ENCODE measurements at places on chromosomes 7 and 10. TPM values are rescaled to one million over a fixed set of nuclear protein-coding genes. Genes with fewer than 3 reads are reported as not detected.

Gene CTAGE6
- 4.7 TPM for total RNA-seq

GRCh38 chr7:107960272-107960671, 42.7 kb downstream of the LAMB1 start:
- H3K36me3 ChIP-seq = peaks cover 36% of the 10 kb centered on the region
- H3K4me3 ChIP-seq = no peak overlapping the region

GRCh38 chr7:158672975-158673374, 31.6 kb downstream of the NCAPG2 start:
- DNase-seq = no peak
- H3K27ac ChIP-seq = no peak overlapping the region
- H3K4me3 ChIP-seq = no peak overlapping the region
- peaks cover 17% of the 10 kb centered on the region for H3K36me3 ChIP-seq

DNA sequence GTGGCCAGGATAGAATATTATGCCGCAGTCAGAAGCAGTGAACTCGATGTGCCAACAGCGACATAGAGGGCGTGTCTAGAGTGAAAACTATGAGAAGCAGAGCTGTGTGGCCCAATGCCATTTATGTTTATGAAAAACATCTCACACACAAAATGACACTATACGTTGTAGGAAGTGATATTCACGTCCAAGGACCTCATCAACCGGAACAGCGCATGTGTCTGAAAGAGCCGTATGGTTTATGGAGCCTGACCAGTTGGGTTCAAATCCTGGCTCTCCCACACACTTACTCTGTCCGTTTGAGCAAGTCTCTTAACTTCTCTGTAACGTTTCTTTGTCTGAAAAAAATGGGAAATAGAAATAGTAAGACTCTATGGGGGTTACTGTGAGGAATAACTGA, 20.5 kb downstream of the TAS2R40 start:
- H3K4me1 ChIP-seq = peaks cover 4% of the 10 kb centered on the region
- no peaks in the 10 kb centered on the region for H3K27me3 ChIP-seq
- H3K27ac ChIP-seq = no peak overlapping the region
- DNase-seq = no peak
- no peaks in the 10 kb centered on the region for H3K36me3 ChIP-seq
- H3K4me3 ChIP-seq = no peak overlapping the region

GRCh38 chr10:50514995-50515394, 108.8 kb downstream of the SGMS1 start:
- no peak for DNase-seq
- H3K27ac ChIP-seq = no peak overlapping the region
- peaks cover 26% of the 10 kb centered on the region for H3K4me1 ChIP-seq
- no peak overlapping the region for H3K4me3 ChIP-seq
- no peaks in the 10 kb centered on the region for H3K36me3 ChIP-seq

Gene ANXA11
- 85.1 TPM for total RNA-seq

DNA sequence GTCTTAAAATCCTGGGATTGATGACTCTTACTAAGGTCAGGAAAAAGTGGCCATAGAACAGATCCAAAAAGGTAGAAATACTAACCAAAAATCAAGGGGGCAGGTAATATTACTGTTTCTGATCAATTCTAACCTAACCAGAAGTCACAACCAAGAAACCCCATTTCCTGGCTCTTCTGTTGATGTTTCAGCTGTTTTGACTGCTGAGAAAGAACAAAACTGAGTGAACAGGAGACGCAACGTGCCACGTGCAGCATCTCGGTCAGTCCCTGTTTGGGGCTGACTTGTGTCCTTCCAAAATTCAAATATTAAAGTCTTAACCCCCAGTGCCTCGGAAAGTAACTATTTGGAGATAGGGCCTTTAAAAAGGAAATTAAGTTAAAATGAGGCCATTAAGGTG, 56.8 kb downstream of the JAZF1 start:
- no peaks in the 10 kb centered on the region for H3K27me3 ChIP-seq
- no peak overlapping the region for H3K4me3 ChIP-seq
- H3K27ac ChIP-seq = no peak overlapping the region
- no peaks in the 10 kb centered on the region for H3K36me3 ChIP-seq

Gene CYP17A1
- not detected for total RNA-seq

GRCh38 chr7:131008840-131009711, 275.1 kb upstream of the KLF14 start:
- H3K27me3 ChIP-seq = no peaks in the 10 kb centered on the region
- H3K4me3 ChIP-seq = no peak overlapping the region
- DNase-seq = no peak
- H3K36me3 ChIP-seq = no peaks in the 10 kb centered on the region
- peak overlapping the region; percentile 72 for H3K27ac ChIP-seq

- no peaks in the 10 kb centered on the region for H3K36me3 ChIP-seq
- no peak overlapping the region for H3K27ac ChIP-seq
- H3K27me3 ChIP-seq = no peaks in the 10 kb centered on the region
Observed at GRCh38 chr7:7318601-7319000, 136.3 kb downstream of the C1GALT1 start.

DNA sequence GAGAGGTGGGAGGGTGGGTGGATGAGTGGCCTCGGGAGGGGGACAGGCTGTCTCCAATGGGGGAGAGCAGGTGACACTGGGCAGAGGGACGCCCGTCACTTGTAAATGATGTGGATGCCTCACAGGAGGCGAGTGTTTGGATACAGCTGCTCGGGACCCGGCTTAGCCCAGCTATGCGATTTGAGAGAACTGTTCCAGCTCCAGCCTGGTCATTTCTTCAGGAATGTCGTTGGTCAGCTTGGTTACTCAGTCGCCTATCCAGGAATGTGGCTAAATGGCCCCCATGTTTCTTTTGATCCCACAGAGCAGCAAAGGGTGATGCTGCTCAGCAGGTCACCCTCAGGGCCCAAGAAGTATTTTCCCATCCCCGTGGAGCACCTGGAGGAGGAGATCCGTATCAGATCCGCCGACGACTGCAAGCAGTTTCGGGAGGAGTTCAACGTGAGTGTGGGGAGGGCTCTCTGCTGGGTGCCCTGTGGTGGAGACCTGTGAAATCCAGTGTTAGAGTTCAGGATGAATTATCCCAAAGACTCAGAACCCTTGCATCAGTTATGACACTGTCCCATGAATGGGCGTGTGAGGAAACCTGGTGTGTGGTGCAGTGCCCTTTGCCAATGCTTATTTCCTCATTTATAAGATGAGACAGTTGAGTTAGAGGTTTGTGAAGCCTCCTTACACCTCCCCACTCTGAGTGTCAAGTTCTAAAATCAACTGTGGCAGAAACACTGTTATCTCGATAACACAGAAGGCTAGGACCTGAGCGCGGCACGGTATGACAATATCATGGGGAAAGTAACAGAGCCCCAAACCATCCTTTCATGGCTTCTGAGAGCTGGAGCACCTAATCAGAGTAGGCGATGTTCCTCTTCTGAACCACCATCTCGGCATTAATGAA, 76.8 kb downstream of the MKI67 start:
- H3K27ac ChIP-seq = peak overlapping the region; percentile 85
- no peak for DNase-seq
- peaks cover 50% of the 10 kb centered on the region for H3K4me1 ChIP-seq
- H3K27me3 ChIP-seq = no peaks in the 10 kb centered on the region
- H3K36me3 ChIP-seq = peaks cover 18% of the 10 kb centered on the region

- no peak overlapping the region for H3K27ac ChIP-seq
- peaks cover 42% of the 10 kb centered on the region for H3K27me3 ChIP-seq
- H3K4me1 ChIP-seq = no peaks in the 10 kb centered on the region
- H3K4me3 ChIP-seq = no peak overlapping the region
- no peak for DNase-seq
Observed at GRCh38 chr10:1416456-1417037, 320.8 kb downstream of the ADARB2 start.

GRCh38 chr7:18521945-18522566, 26.5 kb downstream of the HDAC9 start:
- no peaks in the 10 kb centered on the region for H3K27me3 ChIP-seq
- H3K36me3 ChIP-seq = no peaks in the 10 kb centered on the region
- H3K27ac ChIP-seq = no peak overlapping the region
- no peaks in the 10 kb centered on the region for H3K4me1 ChIP-seq
- DNase-seq = no peak
- H3K4me3 ChIP-seq = no peak overlapping the region

Gene AKR1C4
- total RNA-seq = not detected

DNA sequence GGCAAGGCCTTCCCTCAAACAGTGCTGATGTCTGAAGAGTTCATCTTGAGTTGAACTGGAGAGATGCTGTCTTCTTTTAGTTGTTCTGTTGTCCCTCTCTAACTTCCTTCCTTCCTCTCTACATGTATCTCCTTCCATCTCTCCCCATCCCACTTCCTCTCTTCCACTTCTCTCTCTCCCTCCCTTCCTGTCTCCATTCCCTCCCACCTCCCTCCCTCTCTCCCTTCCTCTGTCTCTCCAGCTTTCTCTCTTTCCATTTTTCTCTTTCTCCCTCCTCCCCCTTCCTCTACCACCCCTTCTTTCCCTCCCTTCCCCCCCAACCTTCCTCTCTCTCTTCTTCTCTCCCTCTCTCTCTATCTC, 40.7 kb upstream of the TNS3 start:
- no peaks in the 10 kb centered on the region for H3K36me3 ChIP-seq
- H3K4me1 ChIP-seq = peaks cover 12% of the 10 kb centered on the region
- H3K27ac ChIP-seq = peak overlapping the region; percentile 43
- no peak overlapping the region for H3K4me3 ChIP-seq
- no peak for DNase-seq

Gene VIPR2
- not detected for total RNA-seq

DNA sequence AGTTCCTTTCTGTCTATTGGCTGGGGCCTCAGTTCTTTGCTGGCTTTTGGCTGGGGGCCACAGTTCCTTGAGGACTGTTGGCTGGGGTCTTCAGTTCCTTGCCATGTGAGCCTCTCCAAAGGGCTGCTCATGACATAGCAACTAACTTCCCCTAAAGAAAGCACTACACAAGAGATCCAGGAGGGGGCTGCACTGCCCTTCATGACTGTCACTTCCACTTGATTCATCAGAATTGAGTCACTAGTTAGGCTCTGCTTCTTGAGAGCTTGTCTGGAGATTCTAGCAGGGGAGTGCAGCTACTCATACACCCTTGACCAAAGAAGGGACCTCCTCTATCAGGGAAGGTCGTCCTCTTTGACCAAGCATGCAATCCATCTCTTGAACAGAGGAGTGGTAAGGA, 38.0 kb upstream of the MKX start:
- no peaks in the 10 kb centered on the region for H3K36me3 ChIP-seq
- H3K27me3 ChIP-seq = peaks cover 4% of the 10 kb centered on the region
- H3K4me1 ChIP-seq = no peaks in the 10 kb centered on the region
- H3K4me3 ChIP-seq = no peak overlapping the region
- H3K27ac ChIP-seq = no peak overlapping the region

DNA sequence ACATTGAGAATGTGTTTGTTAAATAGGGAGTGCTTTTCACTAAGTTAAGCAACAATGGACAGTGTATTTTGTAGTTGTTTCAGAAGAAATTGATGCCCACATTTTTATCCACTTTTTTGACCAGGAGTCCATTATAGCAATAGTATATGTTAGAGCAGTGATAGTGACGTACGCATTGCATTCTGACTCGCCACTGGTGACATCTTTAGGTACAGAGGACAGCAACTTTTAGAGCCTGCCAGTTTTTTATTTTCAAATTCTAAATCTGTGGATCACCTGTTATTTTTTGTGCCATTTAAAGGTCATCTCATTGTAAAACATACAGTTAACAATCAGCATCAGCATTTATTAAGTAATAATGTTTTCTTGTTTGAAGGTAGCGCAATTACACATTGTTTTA, 1.4 kb downstream of the UBE2D1 start:
- no peak overlapping the region for H3K27ac ChIP-seq
- H3K4me1 ChIP-seq = peaks cover 29% of the 10 kb centered on the region
- DNase-seq = no peak
- H3K4me3 ChIP-seq = peak overlapping the region; percentile 98

GRCh38 chr10:125778556-125778955, 2.9 kb upstream of the MMP21 start:
- no peaks in the 10 kb centered on the region for H3K4me1 ChIP-seq
- H3K36me3 ChIP-seq = no peaks in the 10 kb centered on the region
- no peak overlapping the region for H3K27ac ChIP-seq
- peaks cover 3% of the 10 kb centered on the region for H3K27me3 ChIP-seq

- no peak overlapping the region for H3K4me3 ChIP-seq
- H3K27ac ChIP-seq = no peak overlapping the region
- H3K27me3 ChIP-seq = no peaks in the 10 kb centered on the region
- no peaks in the 10 kb centered on the region for H3K36me3 ChIP-seq
- DNase-seq = no peak
Observed at GRCh38 chr7:138350701-138351357, 109.2 kb upstream of the TRIM24 start.

GRCh38 chr10:28971764-28972163, 294.4 kb downstream of the BAMBI start:
- no peaks in the 10 kb centered on the region for H3K27me3 ChIP-seq
- no peak for DNase-seq
- no peak overlapping the region for H3K27ac ChIP-seq
- no peaks in the 10 kb centered on the region for H3K4me1 ChIP-seq

DNA sequence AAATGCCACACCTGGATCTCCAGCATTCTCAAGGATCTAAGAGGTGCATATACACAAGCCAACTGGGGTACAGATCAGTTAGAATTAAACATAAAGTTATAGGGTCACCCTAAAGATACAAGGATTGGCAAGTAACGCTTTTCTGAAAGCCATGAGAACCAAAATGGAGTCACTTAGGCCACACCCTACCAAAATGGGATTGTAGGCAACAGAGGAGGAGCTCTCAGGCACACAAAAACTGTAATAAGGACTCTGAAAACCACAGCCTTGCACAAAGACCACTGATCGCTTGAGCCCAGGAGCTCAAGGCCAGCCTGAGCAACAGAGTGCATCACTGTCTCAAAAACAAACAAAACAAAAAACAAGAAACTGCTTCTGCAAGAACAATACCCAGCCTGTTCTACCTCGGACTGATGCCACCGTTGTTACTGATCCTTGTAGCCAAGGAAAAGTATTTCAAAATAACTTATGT, 35.5 kb downstream of the SVOPL start:
- H3K4me1 ChIP-seq = peaks cover 8% of the 10 kb centered on the region
- no peak overlapping the region for H3K27ac ChIP-seq

GRCh38 chr7:70215491-70215890, 617.2 kb downstream of the AUTS2 start:
- no peaks in the 10 kb centered on the region for H3K36me3 ChIP-seq
- no peaks in the 10 kb centered on the region for H3K4me1 ChIP-seq
- no peaks in the 10 kb centered on the region for H3K27me3 ChIP-seq

- DNase-seq = no peak
- no peaks in the 10 kb centered on the region for H3K36me3 ChIP-seq
- no peaks in the 10 kb centered on the region for H3K4me1 ChIP-seq
- no peak overlapping the region for H3K27ac ChIP-seq
- H3K27me3 ChIP-seq = no peaks in the 10 kb centered on the region
Observed at GRCh38 chr7:68176974-68177373, 1180.3 kb downstream of the TYW1 start.

DNA sequence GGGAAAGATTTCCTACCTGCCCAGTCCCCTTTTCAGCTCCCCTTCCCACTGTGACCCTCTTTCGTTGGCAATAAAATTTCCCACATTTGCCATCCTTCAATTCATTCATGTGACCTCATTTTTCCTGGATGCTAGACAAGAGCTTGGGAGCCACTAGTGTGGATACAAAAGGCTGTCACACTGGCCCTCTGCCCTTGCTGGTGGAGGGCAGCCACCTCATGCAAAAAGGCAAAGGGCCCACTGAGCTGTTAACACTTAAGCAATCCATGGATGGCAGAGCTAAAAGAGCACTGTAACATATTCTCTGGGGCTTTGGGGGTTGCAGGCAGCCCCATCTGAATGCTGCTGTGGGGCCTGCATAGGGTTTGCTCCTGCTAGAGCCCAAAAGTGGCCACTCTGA, 315.1 kb downstream of the NEBL start:
- no peak for DNase-seq
- H3K36me3 ChIP-seq = no peaks in the 10 kb centered on the region
- no peaks in the 10 kb centered on the region for H3K27me3 ChIP-seq
- no peaks in the 10 kb centered on the region for H3K4me1 ChIP-seq
- H3K27ac ChIP-seq = no peak overlapping the region

Gene TLX1
- total RNA-seq = not detected

Measured in suprapubic skin (tissue), 4 donors.